CD4-positive, alpha-beta T cell treated with Interleukin-21 for 1 hour (primary cell): ENCODE measurements at places on chromosomes 7 and 10.

DNA sequence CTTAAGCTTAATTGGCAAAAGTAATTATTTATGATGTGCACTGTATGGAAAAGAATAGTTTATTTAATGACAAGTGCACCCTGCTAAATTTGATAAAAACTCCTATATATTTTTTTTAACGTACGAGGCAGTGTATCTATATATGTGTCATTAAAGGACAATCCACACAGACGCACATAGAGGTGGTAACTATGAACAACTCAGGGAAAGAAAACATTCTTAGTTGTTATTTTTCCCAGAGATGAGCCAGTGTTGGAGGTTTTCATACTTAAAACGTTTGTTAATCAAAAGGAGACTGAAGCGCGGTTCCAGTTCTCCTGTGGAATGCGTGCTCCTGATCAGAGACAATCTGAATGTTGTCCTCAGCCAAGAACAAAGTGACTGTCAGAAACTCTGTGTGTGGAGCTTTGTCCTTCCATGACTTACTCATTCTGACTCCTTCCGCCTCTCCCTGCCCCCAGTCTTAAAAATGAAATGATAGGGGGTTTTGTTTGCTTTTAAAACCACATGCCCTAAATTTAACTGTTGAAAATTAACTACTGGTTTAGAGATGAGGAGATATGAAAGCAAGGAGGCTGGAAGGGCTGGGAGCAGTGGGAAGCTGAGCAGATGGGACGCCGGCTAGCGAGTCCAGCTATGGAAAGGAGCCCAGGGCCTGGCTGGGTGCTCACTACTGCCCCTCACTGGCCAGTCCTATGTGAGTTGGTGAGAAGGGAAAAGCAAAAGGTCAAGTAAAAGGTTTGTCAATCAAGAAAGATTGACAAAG, 99.6 kb downstream of the SVIL start:
- no peak for DNase-seq

DNA sequence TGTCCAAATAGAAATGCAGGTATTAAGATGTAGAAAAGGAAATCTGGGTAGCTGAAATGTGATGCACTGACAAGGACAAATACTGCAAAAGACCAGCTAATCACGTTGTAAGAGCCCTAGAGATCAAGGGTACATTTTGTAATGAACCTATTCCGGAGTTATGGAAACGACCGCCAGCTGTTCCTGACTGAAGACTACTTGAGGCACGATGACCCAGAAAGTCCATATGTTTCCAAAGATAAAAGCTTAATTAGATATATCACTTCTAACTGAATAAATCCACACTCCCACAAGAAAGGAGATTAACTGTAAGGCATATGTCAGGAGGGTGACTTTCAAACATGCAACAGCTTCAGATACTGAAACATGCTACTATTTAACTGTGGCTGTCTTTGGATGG, 253.5 kb downstream of the NSUN6 start:
- no peak for DNase-seq

DNA sequence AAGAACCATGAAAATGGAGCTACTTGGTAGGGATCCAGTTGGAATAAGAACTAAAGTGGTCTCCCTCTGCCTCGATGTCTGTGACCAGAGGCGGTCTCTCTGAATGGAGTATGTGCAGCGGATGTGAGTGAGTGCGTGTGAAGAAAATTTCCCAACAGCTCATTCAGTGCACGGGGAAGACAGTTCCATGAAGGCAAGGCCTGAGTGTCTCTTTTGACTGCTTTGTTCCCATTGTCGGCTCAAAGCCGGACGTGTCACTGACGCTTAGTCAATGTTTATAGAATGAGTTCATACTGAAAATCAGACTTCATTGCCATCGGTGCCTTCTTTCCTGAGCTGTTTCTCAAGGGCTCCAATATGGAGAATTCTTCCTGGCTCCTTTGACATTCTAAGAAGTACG, 55.3 kb upstream of the GRB10 start:
- no peak for DNase-seq

GRCh38 chr7:157666530-157667040, 329.8 kb downstream of the DNAJB6 start:
- no peak for DNase-seq

DNA sequence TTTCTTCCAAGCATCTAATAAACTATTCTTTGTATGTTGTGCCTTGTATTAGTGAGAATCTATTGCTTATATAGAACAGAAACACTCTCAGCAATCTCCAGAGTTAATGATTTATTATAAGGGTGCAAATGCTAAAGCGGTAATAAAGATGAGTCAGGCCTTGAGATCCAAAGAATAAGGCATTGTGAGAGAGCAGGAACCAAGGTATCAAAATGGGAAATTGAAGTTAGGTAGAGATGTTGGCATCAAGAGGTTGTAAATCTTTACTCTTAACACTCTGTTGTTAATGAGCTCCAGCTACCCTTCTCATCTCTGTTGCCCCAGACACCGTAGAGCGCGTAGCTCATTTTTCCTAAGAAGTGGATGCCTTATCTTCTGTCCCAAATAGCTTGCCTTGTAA, 375.2 kb downstream of the ARL4A start:
- no peak for DNase-seq

- DNase-seq: peak; percentile 83
Measured at GRCh38 chr10:29658984-29659965, 24.5 kb upstream of the SVIL start.

GRCh38 chr10:129851941-129852640, 112.0 kb downstream of the EBF3 start:
- DNase-seq: no peak

- DNase-seq: no peak
Measured at GRCh38 chr7:74057216-74057925, 26.2 kb upstream of the LIMK1 start.

DNA sequence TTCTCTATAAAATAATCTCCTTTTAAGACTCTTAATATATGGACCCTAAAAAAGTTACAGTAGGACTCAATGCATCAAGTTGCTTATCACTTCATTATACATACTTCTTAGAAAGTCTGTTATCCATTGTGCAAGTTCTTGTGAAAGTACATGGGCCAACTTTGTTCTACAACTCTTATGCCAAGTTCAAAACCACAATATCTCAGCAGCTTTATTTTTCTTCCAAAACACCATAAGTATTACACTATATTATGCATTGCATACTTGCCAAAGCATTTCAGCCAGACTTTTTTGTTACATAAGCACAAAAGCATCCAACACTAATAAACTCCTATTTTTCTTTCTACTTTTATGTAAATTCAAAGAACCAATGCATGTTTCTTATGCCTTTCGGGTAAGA, 94.4 kb downstream of the AHR start:
- no peak for DNase-seq

DNA sequence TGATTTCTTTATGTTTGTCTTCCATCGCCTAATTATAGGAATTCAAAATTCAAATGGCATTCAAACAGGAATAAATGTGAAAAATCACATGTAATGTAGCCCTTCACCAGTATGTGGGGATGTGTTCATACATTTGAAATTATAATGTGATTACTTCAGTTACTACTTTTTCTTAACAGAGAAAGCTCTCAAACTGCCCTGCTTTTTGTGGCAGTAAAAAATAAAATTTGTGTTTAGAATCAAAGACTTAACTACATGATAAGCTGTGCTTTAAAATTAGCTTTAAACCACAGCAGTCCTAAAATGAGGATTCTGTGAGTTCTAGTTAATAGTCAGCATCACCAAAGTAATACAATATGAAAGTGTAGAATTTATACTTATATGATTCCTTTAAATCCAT, 7.8 kb upstream of the HERC4 start:
- DNase-seq: no peak

- DNase-seq: no peak
Measured at GRCh38 chr10:103153302-103154197, 39.5 kb downstream of the NT5C2 start.

DNA sequence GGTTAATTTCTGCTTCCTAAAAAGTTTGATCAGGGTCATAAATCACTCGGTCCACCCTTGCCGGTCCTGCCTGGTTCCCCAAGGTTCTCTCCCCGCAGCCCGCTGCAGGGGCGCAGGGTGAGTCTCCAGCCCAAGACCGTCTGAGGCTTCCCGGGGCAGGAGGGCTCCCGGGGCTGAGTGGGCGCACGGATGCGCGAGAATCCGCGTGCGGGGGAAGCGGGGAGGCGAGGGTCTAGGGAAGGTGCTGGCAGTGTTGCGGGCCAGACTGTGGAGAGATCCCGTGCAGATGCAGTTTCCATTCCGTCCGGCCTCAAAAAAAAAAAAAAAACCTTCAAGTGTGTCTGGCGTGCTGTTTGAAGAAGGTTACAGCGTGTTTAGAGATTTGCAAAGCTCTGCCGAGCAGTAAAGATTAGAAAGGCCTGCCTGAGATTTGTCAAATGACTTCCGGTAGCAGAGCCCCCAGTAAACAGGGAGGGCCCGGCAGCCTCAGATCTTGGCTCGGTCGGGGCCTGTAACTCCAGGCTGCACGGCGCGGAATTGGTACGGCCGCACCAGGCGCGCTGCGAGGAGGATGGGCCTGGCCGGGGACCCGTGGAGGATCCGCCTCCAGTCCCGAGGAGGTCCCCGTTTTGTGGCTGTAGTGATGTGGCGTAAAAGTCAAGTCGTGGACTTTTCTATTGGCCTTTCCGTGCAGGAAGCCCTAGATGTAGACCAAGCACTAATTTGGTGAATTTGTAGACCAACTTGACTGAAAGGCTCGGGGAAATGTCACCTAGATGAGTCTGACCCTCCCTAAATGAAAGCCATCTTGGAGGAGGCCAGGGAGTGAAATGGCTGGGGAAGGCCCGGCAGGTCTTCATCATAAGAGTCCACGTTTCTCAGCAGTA, 293.2 kb upstream of the NFE2L3 start:
- DNase-seq: no peak

GRCh38 chr7:29105752-29106668, 40.3 kb downstream of the CPVL start:
- DNase-seq: peak; percentile 54

- DNase-seq: peak; percentile 44
Measured at GRCh38 chr7:129952086-129952652, 591 bp downstream of the UBE2H start.

DNA sequence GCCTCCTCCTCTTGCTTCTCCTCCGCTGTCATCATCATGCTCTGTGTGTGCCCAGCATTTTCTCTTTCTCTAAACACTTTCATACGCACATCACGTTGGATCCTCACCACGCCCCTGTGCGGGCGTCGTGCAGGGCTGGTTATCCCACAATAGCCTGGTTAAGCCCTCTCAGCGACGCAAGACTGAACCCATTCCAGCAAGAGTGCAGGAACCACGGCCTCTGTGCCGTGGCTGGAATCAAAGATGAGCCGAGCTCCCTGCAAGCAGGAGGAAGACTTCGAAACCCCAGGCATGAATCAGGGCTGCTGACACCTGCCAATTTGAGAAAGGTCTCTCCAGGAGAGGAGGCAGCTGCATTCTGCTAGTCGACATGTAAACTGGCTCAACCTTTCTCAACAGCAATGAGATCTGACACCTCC, 74.8 kb upstream of the FOXK1 start:
- DNase-seq: no peak

DNA sequence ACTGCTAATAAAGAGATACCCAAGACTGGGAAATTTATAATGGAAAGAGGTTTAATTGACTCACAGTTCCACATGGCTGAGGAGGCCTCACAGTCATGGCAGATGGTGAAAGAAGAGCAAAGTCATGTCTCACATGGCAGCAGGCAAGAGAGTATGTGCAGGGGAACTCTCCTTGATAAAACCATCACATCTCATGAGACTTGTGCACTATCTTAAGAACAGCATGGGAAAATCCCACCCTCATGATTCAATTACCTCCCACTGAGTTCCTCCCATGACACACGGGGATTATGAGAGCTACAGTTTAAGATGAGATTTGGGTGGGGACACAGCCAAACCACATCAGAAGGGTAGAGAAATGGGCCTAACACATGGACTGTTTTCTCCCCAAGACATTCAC, 156.3 kb downstream of the CCDC71L start:
- no peak for DNase-seq

GRCh38 chr7:99451936-99452335, 13.2 kb downstream of the CPSF4 start:
- DNase-seq: no peak

GRCh38 chr7:132655131-132655727, 79.0 kb upstream of the PLXNA4 start:
- DNase-seq: peak; percentile 54

- no peak for DNase-seq
Measured at GRCh38 chr7:151755131-151755801, 121.6 kb downstream of the PRKAG2 start.

- DNase-seq: no peak
Measured at GRCh38 chr7:84263106-84263505, 68.5 kb upstream of the SEMA3A start.
